Stimulated activated effector memory CD8-positive, alpha-beta T cell treated with anti-CD3 and anti-CD28 coated beads, Interleukin-12 subunit alpha, Interleukin-12 subunit beta, amount 100 ng/mL, for 72 hours (primary cell): ENCODE measurements at places on chromosomes 7 and 10.

GRCh38 chr7:94511718-94512117 is 2.1 kb downstream of the CASD1 start:
- no peak for DNase-seq

DNA sequence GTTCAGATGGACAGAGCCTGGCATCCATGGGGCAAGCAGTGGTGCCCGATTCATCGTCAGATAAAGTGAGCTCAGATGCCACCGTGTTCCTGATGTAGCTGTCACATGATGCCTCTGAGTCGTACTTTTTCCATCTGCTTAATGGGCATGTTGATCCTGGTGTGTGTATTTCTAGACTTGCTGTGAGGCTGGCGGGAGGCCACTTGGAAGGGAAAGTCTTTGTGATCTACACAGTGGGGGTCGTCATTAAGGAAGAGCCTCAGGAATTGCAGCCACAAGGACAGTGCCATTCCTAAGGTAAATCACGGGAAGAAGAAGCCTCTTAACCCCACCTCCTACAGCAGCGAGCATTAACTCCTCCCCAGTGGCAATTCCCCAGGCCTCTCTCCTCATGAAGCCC is 63.0 kb downstream of the RGS10 start:
- no peak for DNase-seq

DNA sequence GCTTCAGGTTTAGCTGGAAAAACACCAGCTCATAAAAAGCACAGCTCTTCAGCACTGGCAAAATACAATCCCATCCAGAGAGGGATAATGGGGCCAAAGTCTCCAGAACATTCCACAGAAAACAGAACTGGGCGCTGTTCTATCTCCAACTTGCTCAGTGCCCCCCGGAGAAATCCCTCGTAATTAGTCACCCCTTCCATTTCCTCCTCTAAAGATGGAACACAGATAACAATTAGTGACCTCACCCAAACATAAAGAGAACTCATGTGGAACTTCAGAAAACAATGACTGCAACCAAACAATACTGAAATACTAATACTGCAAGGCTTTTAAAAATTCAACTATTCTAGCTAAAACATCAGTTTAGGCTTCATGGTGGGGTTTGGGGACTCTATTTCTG is 46.3 kb downstream of the KIAA1549 start:
- DNase-seq = no peak

GRCh38 chr10:1147810-1148209 is 91.6 kb downstream of the WDR37 start:
- peak; percentile 32 for DNase-seq

GRCh38 chr7:140049339-140050024 is 13.3 kb downstream of the PARP12 start:
- DNase-seq = no peak

- no peak for DNase-seq
Measured at GRCh38 chr10:73641328-73642060, at the start of gene MYOZ1. Gene MYOZ1 (minus strand): TSS chr10:73641474. CDS start chr10:73640017, 1,457 bp downstream.

DNA sequence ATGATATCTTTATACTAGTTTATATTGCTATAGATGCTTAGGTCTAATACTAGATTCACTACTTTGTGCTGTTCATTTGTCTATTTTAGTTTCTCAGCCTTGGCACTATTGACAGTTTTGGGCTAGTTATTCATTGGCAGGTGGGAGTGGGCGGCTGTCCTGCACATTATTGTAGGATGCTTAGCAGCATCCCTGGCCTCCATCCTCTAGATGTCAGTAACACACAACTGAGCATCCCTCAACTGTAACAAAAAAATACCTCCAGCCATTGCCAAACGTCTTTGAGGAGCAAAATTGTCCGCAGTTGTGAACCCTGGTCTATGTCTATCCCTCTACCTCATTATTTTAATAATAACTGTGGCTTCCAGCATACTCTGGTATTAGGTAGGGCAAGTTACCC is 34.4 kb upstream of the PNLIP start:
- no peak for DNase-seq

DNA sequence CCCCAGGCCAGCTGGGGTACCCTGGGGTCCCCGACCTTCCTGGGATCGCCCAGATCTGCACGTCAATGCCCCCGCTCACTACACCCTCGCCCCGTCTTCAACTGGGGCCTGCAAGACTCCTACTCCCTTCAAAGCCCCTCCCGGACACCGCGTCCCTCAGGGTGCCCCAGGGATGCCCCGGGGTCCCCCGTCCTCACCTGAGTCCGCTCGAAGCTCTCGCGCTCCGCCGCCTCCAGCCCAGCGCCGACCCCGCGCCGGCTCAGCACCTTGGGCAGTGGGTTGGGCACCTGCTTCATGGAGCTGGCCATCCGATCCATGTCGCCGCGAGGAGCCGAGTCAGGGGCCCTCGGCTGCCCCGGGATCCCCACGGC is at the start of gene HIP1:
TSS of gene HIP1 (minus strand) at position 338 of the 371 bp plus-strand sequence. CDS start at position 317, 21 bp downstream.
- no peak for DNase-seq

DNA sequence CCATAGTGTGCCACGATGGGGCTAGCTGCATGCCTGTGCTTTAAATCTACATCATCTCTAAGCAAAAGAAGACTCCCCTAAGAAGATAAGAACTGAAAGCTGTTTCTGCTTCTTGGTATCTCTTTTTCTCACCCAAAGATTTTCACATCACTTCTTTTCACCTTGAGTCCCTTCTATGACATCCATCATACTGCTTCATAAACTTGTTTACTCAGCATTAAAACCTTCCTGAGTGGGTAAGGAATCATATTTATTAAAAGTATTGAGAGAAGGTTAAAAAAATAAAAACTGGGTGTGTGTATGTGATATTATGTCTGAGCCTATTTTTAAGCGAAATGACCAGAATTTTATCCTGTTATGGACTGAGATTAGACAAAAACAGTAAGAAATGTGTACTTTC is 150.3 kb downstream of the HPSE2 start:
- DNase-seq = no peak

GRCh38 chr7:108845951-108846350 is 276.3 kb downstream of the DNAJB9 start:
- no peak for DNase-seq

GRCh38 chr10:102602272-102603045 is 41.8 kb upstream of the TRIM8 start:
- DNase-seq = no peak

GRCh38 chr10:90788968-90789367 is 68.9 kb downstream of the HTR7 start:
- no peak for DNase-seq

GRCh38 chr10:92886334-92886961 is 38.1 kb downstream of the EXOC6 start:
- no peak for DNase-seq

DNA sequence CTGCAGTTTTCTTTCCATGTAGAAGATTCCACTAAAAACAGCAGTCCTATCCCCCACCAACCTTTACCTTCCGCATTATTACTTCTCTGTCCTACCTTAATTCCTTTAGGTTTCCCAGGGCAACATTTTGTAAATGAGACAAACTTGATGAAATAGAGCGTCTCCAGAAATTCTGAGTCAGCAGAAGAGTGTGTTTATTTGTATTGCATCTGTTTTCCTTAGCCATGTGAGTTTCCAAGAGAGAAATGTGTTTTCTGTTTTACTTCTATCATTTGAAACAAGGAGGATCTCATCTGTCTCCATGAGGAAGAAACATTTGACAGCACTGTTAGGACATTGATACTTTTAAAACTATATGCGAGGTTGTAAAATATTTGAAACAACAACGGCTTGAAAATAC is 244.2 kb upstream of the PLXDC2 start:
- no peak for DNase-seq

DNA sequence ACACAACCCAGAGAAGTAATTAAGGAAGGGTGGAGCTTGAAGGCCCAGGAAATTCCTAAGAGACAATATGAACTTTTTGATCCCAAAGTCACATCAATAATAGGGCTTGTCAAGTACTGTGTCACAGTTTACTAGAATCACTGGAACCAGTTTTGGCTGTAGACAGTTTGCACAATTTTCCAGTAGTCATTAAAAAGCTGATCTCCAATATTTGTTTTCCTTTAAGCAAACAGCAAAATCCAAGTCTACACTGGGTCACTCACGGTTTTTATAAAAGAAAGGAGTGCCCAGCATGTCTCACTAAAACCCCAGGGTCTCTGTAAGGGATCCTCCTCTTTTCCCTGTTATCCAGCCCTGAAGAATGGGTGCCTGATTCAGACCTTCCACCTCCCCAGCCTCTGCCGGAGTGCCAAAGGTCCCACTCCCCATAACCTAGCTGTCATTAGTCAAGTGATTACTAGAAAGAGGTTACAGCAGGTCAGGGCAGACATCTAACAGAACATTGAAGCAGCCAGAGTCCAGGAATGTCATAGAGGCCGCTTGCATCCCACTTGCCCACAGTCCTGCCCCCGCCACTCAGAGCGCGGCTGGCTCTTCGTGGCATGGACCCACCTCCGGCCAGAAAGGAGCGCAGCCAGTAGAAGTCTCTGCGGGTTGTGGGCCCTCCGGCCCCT is 552 bp downstream of the SLC25A16 start:
- no peak for DNase-seq

DNA sequence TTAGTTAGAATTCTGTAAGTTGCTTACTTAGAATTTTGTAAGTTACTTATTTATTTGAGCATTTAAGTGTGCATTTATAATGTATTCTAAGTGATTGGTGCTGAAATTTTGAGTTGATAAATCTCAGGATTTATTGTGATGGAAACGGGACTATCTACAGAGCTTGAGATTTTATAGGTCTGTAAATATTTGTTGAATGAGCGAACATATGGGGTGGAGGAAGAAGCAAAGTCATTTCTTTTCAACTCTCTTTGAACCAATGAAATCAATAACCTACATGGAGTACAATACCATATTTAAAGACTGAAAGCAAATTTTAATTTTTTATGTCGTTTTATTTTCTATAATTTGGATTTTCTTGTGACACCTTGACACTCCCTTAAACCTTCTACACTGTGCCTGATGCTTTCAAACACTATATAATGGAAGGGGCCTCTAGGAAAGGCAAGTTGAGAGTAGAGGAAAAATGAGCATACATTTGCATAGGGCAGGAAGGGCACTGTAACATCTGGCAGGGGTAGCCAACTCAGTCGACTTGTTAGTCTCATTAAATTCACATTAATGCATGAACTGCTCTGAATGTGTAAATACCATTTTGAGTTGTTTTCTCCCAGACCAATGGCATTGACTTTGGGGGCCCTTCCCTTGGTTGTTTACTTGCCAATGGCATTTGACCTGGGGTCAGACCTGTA is 204.2 kb downstream of the DYNC1I1 start:
- DNase-seq = no peak

- no peak for DNase-seq
Measured at GRCh38 chr7:31373337-31374289, 33.1 kb upstream of the NEUROD6 start.

DNA sequence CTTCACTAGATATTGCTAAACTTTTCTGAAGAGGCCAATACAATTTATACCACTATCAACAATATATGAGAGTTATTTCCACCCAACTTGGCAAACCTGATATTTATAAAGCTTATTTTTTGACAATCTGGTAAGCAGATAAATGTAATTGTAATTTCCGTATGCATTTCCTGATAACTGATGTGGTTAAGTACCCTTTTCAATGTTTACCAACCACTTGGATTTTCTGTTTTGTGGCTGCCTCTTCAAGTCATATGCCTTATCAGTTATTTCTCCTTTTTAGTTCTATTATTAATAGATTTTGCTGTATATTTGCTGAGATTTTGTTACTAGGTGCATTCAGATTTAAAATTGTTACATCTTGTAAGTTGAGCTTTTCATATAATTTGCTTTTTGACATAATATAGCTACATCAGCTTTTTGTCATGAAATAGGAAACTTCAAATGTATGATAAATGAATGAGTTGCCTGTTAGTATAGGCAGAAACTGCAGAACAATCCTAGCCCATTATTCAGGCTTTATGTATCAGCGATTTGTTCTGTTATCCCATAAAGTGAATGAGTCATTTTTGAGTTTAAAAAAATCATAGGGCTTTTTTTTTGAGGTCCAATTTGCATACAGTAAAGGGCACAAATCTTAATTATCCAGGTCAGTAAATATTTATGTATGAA is 11.5 kb downstream of the SGPL1 start:
- DNase-seq = no peak

GRCh38 chr7:20959281-20959680 is 172.6 kb upstream of the SP8 start:
- DNase-seq = no peak

DNA sequence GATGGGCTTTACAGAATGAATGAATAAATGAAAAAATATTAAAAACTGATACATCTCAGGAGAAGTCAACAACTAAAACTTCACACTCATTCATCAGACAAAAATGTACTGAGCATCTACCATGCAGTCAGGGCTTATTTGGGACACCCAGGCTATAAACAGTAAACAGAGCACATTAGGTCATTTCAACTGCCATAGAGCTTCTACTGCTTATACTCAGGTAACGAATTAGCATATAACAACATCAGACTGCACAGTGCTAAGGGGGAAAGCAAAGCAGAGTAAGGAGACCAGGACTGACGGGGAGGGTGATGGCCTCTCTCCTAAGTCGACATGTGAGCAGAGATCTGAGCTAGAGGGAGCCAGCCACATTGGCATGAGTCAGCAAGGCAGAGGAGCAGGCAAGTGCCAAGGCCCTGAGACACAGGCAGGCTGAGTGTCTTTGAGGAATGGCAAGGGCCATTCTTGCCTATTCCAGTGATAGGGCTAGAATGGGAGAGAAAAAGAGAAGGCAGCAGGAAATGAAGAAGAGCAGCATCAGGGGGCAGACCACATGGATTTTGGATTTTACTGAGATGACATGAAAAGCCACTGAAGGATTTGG is 528.9 kb downstream of the PARD3 start:
- DNase-seq = no peak

DNA sequence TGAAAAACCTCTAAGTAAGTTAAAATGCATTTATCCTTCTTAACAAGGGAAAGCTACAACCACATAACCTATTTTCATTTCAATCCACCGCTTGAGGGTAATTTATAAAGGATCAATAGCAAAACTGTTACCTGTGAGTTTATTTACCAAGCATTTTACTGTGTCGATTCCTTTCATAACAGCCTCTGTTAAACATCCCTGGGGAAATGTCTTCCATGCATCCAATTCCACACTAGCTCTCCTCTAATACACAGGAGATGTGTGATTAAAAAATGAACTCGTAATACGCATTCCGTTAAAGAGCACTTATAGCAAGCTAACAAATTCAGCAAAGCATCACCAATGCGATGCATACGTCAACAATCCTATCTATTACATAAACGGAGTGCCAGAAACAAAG is 185.7 kb downstream of the SFMBT2 start:
- no peak for DNase-seq

GRCh38 chr10:49296836-49297235 is 2.1 kb upstream of the C10orf71 start:
- no peak for DNase-seq

DNA sequence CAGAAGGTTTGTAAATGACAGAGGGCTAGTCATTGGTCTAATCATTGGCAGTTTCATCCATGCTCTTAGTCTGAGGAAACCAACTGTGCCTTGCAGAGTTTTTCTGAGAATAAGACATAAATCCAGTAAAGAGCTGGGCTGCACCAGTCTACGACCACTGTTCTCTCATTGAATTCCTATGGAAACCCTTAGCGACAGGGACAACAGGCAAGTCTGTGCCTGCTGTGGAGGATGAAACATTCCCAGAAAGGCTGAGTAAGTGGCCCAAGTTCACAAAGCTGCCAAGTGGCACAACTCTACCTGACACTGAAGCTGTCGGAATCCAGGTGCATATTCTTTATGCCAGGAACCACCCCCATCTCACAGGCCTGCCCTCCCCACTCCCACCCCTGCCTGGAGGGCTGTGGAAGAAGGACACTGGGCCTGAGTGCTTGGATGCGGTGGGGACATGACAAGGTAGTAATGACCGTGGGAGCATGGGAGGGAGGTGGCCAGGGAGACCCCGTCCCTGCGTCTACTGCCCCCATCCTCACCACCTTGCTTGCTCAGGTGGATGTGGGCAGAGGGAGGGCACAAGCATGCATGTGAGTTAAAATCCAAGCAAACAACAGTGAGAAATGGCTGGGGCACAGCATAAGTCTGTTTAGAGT is 58.0 kb downstream of the VSTM4 start:
- no peak for DNase-seq
